Daoy (cell line): ENCODE measurements at places on chromosomes 3 and 15.

DNA sequence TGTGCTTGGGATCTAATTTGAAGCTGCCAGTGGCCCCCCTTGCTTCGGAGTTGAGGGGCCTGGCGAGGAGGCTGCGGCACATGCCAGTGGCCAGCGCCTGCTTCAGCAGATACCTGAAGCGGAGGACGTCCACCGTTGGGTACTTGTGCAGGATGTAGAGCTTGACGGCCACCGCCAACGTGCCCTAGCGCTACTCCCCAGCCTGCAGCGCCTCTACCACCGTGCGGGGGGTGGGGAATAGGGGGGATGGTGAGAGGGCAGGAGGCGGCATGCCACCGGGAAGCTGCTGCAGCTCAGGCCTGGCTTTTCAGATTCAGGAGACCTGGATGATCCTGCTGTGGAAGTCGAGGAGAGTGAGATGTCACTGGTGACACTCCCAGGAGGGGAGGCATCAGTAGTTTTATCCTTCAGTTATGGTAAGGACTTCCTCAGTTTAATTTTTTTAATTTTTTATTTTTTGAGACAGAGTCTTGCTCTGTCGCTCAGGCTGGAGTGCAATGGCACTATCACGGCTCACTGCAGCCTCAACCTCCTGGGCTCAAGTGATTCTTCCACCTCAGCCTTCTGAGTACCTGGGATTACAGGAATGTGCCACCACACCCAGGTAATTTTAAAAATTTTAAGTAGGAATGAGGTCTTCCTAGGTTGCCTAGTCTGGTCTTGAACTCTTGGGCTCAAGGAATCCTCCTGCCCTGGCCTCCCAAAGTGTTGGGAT is 150.6 kb upstream of the FRMD4B start:
- DNase-seq: no peak

DNA sequence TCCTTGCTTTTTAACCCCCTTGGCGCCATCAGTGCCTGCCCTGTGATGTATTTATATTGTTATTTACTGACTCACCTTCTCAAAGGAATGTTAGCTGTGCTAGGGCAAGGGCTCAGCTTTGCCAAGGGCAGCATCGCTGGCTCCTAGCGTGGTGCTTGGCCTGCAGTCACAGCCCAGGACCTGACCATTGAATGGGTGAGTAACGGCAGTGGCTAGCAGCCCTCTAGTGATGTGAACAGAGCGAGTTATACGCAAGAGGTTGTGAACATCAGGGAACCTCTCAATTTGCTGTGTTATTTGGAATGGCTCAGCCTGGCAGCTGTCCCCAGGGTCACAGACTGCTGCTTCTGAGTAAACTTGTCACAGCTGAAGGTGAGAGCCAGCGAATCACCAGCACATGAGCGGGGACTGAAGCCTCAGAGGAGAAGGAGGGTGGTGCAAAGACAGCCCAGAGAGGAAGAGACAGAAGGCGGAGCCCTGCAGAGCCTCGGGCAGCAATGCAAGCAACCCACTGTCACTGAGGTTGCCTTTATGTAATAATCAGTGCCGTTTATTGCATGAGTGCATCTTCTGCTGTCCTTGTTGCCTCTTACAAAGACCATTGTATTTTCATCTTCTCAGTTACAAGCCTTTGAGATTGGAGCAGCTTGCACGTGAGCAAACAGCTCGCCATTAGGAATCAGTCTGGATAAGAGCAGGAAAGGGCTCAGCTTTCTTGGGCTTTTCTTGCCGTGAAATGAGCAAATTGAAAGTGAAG is 158.3 kb downstream of the SLCO3A1 start:
- peak; percentile 36 for DNase-seq

DNA sequence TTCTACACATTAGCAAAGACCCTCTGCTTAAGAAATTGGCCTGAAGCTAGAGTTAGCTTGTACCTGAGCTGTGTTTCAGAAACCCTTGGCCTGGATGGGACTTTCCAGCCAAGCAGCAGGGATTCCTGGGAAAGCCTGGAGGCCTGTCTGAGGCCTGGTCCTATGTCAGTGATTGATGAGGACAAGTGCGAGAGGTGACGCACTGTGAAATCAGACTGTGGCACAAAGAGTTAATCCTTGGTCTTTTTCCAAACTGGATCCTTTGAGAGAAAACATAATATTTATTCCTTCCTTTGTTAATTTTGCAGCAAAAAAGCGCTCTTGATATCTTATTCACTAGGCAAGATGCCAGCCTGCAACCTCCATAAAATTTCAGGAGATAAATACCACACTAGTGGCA is 225.0 kb upstream of the ATP11B start:
- peak; percentile 65 for DNase-seq

DNA sequence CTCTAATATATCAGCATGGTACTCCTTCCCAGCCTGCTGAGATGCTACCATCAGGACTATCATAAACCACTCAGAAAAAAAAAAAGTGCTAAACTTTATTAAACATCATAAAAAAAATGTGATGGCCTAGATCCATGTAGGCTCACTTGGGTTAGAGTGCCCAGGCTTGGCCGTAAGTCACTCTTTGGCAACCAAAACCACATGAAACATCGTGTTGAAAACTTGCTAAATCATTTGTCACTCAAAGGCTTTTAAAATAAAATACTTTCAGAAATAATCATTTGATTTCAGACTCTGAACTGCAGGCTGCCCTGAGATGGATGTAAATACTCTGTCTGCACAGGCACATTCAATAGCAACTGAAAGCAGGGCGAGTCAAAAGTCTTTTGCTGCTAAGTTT is 78.4 kb upstream of the WNT5A start:
- DNase-seq: no peak

DNA sequence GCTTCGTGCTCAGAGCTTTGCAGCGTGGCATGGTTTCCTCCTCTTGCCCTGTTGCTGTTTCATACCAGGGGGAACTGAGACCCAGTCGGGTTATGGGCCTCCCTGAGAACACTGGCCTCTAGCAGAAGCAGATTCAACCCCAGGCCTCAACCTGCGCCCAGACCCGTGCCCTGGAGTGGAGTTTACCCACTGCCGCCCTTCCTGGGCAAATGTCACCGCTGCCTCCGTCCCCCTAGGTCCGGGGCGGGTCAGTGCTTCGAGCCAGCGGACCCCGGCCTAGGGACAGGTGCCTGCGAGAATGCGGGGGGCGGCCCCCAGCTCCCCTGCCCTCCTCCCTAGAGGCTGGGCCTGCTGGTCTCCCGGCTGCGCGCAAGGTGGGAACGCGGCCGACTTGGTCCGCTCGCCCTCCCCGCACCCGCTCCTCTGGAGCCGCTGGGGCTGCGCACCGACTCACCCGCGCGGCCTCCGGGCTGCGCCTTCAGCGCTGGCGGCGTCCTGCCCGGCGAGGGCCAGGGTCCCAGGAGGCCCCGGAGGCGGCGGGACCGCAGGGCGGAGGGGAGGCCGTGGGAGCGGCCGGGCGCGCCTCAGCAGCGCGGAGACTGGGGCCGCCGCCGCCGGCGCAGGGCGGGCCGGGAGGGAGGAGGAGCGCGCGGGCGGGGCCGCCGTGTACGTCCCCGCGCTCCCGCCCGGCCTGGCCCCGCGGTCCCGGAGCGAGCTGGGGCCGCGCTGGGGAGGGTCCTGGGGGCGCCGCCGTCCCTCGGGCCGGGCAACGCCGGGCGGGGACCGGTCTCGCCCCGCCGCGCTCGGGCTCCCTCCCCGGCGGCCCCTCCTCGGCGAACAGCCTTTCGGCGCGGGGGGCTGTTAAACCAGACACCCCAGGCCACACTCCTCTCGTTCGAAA is at the start of gene PIGZ:
Gene PIGZ (minus strand): TSS at position 601 of the 901 bp plus-strand sequence. CDS start 16,802 bp downstream, outside the sequence.
- DNase-seq: peak; percentile 58

DNA sequence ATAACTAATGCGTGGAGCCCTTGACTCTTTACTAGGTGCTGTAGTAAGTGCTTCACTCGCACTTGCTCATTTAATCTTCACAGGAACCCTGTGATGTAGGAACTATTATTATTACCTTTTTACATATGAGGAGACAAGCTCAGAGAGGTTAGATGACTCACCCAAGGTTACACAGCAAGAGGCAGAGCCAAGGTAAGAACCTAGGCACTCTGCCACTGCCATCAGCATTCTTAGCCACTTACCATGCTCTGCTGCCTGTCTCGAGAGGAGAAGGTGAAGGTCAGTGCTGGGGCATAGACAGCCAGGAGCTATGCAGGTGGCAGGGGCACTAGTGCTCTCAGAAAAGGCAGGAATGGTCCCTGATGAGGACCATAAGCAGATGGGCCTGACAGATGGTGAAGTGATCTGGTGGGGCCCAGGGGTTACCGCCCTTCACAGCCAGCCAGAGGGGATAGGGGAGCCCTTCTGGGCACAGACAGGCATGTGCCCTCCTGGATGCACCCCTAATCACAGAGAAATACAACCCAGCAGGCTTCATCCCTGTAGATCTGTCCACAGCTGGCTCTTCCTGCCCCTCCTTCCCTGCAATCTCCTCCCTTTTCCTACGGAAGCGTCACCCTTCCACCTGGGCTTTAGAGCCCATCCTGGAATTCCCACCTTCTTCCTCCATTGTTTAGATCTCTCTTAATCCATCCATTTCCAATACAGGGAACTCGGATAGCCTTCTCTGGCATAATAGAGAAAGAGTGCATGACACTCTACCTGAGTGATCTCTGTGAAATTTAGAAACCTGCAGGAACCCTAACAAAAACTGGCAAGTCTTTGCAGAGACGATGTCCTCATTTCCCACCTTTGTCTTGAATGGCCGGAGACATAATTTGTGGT is 26.9 kb downstream of the ABTB1 start:
- DNase-seq: no peak

- DNase-seq: no peak
Measured at GRCh38 chr3:64945171-64945729, 257.4 kb upstream of the ADAMTS9 start.

- peak; percentile 75 for DNase-seq
Measured at GRCh38 chr3:52220380-52221026, 4.9 kb downstream of the TLR9 start.

GRCh38 chr3:173501931-173502489 is 104.5 kb downstream of the NLGN1 start:
- DNase-seq: peak; percentile 12

GRCh38 chr3:67719333-67719732 is 64.9 kb upstream of the SUCLG2 start:
- DNase-seq: no peak

DNA sequence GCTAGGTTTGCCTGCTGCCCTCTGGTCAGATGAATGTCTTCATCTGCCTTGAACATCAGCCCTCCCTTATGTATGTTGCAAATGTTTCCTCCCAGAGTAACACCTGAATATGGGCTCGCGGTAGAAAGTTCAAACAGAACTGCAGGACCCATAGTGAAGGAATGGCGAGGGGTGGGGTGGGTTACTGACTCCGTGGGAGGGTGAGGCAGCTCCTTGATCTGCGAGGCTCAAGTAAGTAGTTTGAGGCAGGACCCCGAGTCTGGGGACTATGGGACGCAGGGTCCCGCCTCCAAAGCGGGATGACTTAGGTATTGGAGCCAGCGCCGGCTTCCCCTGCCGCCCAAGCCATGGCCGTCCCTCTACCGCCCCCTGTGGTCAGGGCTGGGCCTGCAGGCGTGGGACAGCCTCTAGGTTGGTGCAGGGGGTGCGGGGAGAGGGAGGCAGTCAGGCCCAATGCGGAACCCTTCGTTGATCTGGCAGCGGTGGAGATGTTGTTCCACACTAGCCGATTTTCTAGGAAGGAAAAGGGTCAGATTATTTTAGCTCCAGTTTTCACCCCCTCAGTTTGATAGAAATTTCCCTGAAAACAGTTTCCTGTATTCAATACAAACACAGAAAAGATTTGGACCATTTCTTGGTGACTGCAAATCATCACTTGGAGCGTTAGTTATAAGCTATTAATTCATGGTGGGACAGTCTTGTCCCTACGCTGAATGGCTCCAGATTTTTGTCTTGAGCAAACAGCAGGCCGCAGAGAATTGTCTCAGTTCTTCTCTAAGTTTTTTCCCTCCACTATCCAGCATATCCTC is 72.3 kb downstream of the CORO2B start:
- peak; percentile 60 for DNase-seq

- DNase-seq: peak; percentile 83
Measured at GRCh38 chr3:39383045-39383880, at the start of gene SLC25A38. Gene SLC25A38, plus strand, starts transcription at chr3:39383370. Its CDS starts 355 bp downstream, at chr3:39383725.

DNA sequence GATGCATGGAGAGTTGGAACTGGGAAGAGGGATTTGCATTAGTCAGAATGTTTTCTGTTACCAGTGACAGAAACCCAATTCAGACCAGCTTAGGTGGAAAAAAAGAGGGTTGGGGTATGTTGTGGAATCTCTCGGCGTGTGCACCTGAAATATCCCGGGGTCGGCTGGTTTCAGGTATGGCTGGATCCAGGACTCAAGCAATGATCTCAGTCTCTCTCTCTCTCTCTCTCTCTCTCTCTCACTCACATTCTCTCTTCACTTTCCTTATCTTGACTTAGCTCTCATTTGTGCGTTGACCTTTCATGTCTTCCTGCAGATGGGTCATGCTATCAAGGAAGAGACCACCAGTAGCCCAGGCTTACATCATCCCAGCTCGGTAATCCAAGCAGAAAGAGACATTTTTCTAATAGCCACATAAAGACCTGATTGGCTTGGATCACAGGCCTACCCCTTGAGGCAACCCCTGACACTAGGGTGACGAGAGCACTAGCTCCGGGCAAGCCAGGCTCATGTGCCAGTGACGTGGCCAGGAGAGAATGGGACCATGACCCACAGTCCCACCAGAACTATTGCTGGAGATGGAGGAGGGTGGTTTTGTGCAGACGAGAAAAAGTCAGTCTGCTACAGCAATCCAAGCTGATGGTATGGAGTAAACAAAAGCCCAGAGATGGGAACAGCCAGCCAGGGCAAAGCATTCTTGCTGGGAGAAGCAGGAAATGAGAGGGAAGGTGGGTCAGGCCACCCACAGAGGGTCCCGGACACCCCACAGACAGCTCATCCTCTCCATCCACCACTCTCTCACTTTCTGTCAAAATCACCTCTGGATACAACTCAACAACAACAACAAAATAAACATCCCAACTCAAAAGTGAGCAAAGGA is 91.7 kb downstream of the CHSY1 start:
- DNase-seq: no peak

DNA sequence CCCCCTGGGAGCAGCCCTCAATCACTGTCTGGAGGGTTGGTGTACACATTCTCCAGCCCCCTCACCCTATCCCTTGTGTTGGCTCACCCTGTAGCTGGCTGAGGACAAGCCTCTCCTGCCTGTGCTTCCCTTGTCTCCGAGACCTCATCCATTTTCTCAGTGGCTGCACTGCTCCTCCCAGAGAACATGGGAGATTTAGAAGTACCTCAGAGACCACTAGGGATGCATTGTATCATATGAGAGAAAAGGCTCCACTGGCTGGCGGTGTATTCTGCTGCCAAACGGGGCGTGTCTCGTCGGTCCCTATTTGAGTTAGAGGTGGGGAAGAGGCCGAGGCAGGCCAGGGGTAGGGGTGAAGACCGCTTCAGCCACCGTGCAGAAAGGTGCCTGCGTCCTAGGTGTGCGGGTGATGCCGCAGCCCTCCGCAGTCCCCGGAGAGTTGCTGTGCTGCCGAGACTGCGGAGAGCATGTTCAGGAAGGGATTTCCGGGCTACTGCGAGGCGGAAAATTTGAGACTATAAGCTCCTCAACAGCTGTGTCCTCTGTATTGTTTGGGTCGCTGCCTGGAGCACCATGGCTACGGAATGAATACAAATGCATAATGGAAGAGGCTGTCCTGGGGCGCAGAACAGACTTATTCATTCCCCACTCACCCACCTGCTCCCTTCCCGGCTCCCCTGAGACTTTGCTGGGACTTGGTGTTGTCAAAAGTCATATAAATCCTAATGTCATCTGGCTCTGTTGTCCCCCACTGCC is 43.8 kb downstream of the SPSB4 start:
- peak; percentile 63 for DNase-seq
